ENCODE measurements at places on chromosomes 3 and 15. TPM values are rescaled to one million over a fixed set of nuclear protein-coding genes. Genes with fewer than 3 reads are reported as not detected.

Gene PEX5L
- total RNA-seq: 0.13 TPM

Gene DOCK3
- 0.32 TPM for total RNA-seq

Gene IGDCC3
- total RNA-seq: not detected

Gene FBLN2
- 53.0 TPM for total RNA-seq

Gene DZIP1L
- total RNA-seq: 32.0 TPM
